ENCODE measurements at places on chromosomes 3 and 15. TPM values are rescaled to one million over a fixed set of nuclear protein-coding genes. Genes with fewer than 3 reads are reported as not detected.

Gene INSYN1
- 1.3 TPM for total RNA-seq

Gene LCTL
- not detected for total RNA-seq

Gene KLHL40
- total RNA-seq: not detected

Gene DNAJA4
- not detected for total RNA-seq

Gene MOBP
- 0.16 TPM for total RNA-seq

Gene RLBP1
- not detected for total RNA-seq

Gene ROPN1
- not detected for total RNA-seq

Gene ANKUB1
- not detected for total RNA-seq

Gene FGD5
- total RNA-seq: not detected

Gene GREM1
- 5.8 TPM for total RNA-seq

Gene NDN
- not detected for total RNA-seq

Gene GPR27
- total RNA-seq: 3.1 TPM

Gene DOCK3
- total RNA-seq: 0.44 TPM

Gene SLC38A3
- total RNA-seq: not detected

Gene SPESP1
- total RNA-seq: not detected

Gene MAP6D1
- total RNA-seq: 7.4 TPM

Gene AP3B2
- 1.0 TPM for total RNA-seq

Gene C2CD4A
- 0.17 TPM for total RNA-seq

Gene CIB1
- total RNA-seq: 206 TPM

Gene FMN1
- total RNA-seq: 0.38 TPM

Gene IP6K1
- total RNA-seq: 21.8 TPM

Gene ADAMTSL3
- 0.19 TPM for total RNA-seq

Gene CAND2
- total RNA-seq: 0.41 TPM

Gene DENND6A
- total RNA-seq: 6.1 TPM

Gene SPSB4
- total RNA-seq: 0.07 TPM

Gene CMTM8
- total RNA-seq: 8.2 TPM

Gene FANCD2OS
- total RNA-seq: not detected

Gene CHD2
- total RNA-seq: 27.1 TPM

Gene LRRN1
- not detected for total RNA-seq

Gene SLC2A2
- not detected for total RNA-seq

Gene UBR1
- 3.0 TPM for total RNA-seq

Gene SCAMP5
- 11.7 TPM for total RNA-seq

Gene LTF
- not detected for total RNA-seq

Gene ALPK3
- total RNA-seq: 0.14 TPM

Gene PRSS50
- total RNA-seq: not detected

Gene PRR20G
- 1.6 TPM for total RNA-seq

Gene RAP2B
- 7.9 TPM for total RNA-seq

Gene PYGO1
- total RNA-seq: 7.6 TPM

Gene MEX3B
- total RNA-seq: 4.2 TPM

Gene RAD51
- total RNA-seq: 18.4 TPM

Gene TRPM1
- not detected for total RNA-seq

Gene TEX55
- not detected for total RNA-seq

Gene SLC28A2
- total RNA-seq: not detected

Gene SEMA5B
- total RNA-seq: 0.33 TPM

Gene LIPC
- total RNA-seq: 0.09 TPM

Gene IREB2
- total RNA-seq: 51.2 TPM

Gene CADPS
- total RNA-seq: not detected

Gene FLNB
- 344 TPM for total RNA-seq

Gene CD276
- 80.8 TPM for total RNA-seq

Gene OXTR
- total RNA-seq: 10.5 TPM

Gene FEZF2
- total RNA-seq: not detected

Gene HYKK
- 7.1 TPM for total RNA-seq

Gene SLC15A2
- 0.10 TPM for total RNA-seq

Gene ZBTB20
- 1.8 TPM for total RNA-seq

Gene PCOLCE2
- total RNA-seq: 30.3 TPM

Gene ADIPOQ
- total RNA-seq: not detected

Data from A549 treated with Mapracorat at 1 μM for 4 hours (cell line).